Stomach (tissue), 19 donors: ENCODE measurements at places on chromosomes 6 and 20.

DNA sequence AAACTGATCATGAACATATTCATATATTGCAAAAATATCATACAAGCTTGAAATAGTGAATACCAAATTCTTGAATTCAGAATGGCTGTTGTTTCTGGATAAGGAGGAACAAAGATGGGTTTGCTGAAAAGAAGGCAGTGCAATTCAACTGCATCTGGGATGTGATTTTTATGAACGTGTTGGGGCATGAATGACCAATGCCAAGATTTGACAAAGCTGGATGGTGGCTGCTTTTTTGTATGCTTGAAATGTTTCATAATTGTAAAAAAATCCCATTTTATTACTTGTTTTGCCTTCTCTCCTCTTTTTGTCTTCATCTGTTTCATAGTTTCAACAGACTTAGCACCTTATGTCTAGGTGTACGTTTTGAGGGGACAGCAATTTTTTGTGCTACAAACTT, 36.8 kb upstream of the BCAS1 start:
- no peak for DNase-seq

GRCh38 chr6:27861861-27862260, 50.3 kb downstream of the OR2B2 start:
- DNase-seq = no peak

- no peak for DNase-seq
These were observed 62.9 kb downstream of the BMP5 start for GRCh38 chr6:55812509-55812908.

DNA sequence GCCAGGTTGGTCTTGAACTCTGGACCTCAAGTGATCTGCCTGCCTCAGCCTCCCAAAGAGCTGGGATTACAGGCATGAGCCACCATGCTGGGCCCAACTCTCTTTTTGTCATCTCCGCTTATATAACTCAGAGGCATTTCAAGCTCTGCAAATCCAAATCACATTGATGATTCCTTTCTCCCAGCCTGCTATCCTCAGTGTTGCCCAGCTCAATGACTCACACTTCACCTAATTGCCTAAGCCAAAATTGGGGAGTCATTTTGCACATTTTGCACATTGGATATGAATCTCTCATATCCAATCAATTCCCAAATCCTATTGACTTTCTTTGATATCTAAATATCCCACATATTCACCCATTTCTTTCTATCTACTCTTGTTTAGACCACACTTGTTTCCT, 3.9 kb downstream of the UTRN start:
- no peak for DNase-seq

DNA sequence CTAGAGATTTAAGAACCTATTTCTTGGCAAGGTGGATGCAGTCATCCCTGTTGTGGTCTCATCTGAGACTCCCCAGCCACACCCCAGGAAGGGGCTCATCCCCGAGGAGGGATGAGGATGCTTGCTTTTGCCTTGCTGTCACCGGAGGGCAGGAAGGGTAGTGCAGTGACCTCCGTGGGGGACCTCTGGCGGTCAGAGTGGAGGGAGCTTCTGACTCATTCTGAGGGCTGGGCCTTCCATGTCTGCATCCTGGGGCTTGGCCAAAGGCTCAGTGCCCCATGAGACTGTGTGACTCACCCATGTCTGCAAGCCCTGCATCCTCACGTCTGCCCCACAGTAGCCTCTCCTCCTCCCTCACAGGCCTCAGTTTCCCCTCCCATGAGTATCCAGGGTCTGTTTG, 38.7 kb downstream of the UQCC2 start:
- DNase-seq = peak; percentile 58

GRCh38 chr6:104214901-104215300, 644.8 kb downstream of the HACE1 start:
- DNase-seq = no peak
